ENCODE measurements at places on chromosomes 4 and X.

DNA sequence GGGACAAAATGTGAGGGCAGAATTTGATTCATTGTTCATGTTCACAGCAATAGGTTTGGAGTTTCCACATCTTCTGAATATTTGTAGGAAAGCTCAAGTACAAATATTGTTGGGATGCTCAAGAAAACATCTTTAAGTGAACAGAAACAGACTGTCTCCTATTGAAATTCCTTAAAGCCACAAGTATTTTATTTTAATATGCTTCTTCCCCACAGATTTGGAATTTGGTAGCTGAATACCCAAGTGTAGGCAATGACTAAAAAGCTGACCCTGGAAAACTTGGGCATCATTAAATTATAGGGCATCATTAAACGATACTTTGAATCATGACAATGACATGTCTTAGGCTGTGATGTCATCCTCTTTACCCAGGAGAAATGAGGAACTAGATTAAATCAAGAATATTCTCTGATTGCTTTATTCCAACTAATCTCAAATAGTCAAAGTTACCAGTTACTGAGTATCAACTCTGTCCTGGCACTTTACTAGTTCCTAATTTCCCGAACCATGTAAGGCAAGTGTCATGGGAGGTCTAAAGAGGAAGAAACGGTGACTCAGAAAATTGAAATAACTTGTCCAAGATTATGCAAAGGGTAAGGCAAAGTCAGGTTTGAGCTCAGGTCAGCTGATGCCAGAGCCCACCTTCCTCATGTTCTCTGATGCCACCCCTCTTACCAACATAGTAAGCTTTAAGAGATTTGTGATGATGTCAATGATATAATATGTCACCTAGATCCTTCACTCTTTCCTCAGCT is 223.1 kb upstream of the LEF1 start:
- peak; percentile 47 for DNase-seq

DNA sequence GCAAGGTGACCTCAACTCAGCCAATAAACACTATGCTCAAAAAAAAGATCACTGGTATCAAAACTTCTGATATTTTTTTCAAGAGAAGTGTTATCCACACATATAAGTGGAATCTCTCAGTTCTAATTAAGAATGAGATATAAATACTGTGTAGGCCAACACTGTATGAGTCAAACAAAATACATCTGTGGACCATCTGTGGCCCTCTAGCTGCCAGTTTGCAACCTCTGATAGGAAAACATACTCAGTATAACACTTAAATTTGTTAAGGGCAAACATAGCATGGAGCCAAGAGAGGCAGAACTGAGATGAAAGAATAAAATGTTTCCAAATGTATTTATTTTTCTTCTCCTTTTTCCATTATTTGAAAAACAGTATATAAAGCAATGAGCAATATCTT is 377.3 kb downstream of the ARAP2 start:
- DNase-seq = no peak

DNA sequence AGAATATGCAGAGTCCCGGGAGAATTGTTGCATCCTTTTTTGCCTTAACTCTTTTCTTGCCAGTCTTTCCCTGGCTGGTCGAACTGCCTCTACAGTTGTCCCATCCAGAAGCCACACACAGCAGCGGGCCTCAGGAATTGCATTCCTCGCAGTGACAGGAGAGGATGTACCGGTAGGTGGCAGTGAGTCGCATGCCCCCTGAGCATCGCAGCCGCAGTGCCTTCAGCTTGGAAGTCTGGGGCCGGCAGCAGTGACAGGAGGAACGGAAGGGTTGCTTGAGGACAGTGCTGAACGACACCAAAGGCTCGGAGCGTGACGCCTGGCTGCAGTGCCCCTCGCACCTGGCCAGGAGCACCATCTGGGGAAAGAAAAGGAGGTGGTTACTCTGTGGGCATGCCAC is 23.5 kb downstream of the NDP start:
- DNase-seq = no peak

DNA sequence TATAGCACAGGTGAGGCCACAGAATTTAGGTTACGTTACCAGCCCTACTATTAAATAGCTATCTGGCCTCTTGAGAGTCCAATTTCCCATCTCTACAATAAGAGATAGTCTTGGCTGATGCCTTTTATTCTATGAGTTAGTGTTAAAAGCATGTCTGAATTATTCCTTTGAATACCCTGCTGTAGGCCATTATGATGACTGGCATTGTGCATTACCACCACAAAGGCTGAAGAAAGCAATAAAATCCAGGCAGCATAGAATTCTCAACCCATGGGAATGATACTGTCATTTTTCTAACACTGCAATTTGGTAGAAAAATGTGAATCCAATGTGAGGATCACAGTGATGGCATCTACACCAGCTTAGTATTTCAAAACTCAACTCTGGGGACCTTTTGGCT is 51.4 kb downstream of the OTC start:
- DNase-seq = no peak

- no peak for DNase-seq
Observed at GRCh38 chr4:24063731-24064130, 173.9 kb upstream of the PPARGC1A start.

- DNase-seq = peak; percentile 11
Observed at GRCh38 chr4:105462576-105462975, 11.3 kb downstream of the PPA2 start.

DNA sequence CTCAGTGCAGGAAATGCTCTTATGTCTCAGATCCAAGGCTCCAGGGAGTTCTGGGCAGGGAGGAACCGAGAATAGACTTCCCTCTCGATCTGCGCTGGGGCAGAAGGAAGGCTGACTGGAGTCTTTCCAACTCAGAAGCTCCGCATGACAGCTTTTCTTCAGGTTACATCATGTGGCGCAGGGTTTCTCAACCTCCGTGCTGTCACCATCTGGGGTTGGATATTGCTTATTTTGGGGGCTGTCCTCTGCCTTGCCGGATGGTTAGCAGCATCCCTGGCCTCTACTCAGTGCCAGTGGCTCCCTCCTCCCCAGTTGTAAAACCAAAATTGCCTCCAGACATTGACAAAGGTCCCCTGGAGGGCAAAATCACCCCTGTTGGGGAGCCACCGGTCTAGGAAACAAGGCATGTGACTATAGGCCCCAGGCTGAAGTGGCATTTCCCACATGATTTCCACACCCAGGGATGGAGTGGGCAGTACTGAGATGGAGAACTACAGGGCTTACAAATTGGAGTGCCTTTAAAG is 21.4 kb downstream of the REELD1 start:
- DNase-seq = peak; percentile 94
